RPMI7951 (cell line): ENCODE measurements at places on chromosomes 7 and 10.
A peak's percentile ranks its signal among the peaks of the same experiment; 100 is the strongest.

GRCh38 chr7:46515844-46516590, 594.9 kb upstream of the IGFBP3 start:
- peak; percentile 36 for DNase-seq

- peak; percentile 71 for DNase-seq
These were observed 7.5 kb downstream of the ASB4 start for GRCh38 chr7:95493247-95493646.

GRCh38 chr10:123726836-123727235, 60.7 kb downstream of the GPR26 start:
- no peak for DNase-seq

DNA sequence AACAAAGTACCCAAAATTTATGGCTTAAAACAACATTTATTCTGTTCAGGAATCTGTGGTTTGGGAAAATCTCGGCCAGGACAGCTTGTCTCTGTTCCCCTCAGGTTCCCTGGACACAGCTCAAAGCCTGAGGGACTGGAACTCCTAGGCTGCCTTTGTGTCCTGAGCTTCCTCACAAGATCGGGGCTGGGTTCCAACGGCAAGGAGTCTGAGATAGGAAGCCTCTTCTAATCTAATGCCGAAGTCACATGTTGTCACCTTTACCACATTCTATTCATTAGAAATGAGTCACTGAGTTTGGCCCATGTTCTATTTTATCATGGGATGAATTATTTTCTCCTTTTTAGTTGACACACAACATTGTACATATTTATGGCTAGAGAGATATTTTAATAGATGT, 80.5 kb downstream of the ANKRD26 start:
- peak; percentile 9 for DNase-seq

- DNase-seq = no peak
These were observed 47.8 kb downstream of the NOD1 start for GRCh38 chr7:30430777-30431176.

DNA sequence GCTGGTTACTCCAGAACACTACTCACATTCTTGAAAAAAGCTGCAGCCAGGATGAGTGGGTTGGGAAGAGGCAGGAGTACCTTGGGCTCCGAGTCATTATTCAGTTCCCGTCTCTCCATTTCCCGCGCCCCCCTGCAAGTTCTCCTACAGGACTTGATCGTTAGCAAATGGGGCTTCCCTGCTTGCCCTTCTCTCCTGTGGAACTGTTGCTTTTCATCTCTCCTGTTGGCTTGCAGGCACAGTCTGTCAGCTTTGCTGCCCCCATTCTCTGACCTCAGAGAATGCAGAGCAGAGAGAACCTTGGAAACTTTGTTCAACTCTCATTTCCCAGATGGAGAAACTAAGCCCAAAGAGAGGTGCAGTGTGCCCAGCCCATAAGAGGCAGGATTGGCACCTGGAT, 35.6 kb upstream of the LRRC4 start:
- no peak for DNase-seq

DNA sequence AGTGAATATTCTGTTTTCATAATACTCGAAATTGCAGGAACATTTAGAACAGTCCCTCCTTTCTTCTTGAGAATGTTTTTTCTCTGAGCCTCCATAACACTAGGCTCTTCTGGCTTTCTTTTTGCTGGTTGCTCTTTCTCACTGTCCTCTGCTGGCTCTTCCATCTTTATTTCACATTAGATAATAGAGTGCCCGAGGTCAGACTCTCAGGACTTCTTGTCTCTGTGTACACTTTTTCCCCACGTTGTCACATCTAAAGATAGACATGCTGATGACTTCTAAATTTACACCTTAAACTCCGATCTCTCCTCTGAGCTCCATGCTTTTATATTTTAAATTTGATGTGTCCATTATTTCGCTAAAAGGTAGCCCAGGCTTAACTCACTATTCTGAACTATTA, 15.4 kb upstream of the LRRN3 start:
- DNase-seq = no peak

- no peak for DNase-seq
These were observed 172.3 kb downstream of the RAPGEF5 start for GRCh38 chr7:22184549-22185199.

GRCh38 chr10:80498833-80499741, 38.6 kb upstream of the SH2D4B start:
- peak; percentile 99 for DNase-seq

- DNase-seq = no peak
These were observed 22.3 kb upstream of the CAMK1D start for GRCh38 chr10:12327074-12327473.

DNA sequence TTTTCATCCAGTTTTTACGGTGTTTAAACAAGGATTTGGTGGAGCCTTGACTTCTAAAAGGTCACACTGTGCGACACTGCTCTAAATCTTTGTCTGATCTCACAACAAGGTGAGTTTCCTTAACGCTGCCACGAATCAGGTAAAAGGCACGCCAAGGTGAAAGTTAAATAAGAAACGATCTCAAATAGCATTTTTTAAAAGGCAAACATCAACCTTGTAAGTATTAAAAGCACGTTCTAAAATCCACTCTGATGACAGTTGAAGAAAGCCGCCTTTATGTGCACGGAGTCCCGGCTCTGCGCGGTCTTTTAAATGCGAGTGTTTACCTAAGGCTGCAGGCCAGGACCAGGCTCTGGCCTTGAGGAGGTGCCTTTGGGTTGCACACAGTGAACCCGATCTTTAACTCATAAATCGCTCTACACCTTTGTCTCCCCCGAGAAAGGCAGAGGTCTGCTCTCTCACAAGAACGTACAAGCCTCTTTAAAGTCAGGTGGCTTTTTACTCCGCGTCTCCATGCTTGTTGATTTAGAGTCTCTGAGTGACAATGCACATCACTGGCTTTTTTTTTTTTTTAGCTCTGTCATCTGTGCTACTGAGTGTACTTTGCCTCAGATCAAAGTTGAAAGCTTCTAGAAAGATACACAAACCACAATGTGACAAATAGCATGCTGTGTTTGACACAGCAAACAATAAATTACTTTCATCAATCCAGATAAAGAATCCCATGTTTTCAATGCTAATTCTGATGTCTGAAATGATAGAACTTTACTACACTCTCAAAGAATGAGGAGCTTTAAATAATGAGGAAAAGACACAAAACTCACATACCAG, 25.9 kb upstream of the RNF32 start:
- DNase-seq = no peak

GRCh38 chr7:105096306-105096705, 82.3 kb downstream of the KMT2E start:
- no peak for DNase-seq

DNA sequence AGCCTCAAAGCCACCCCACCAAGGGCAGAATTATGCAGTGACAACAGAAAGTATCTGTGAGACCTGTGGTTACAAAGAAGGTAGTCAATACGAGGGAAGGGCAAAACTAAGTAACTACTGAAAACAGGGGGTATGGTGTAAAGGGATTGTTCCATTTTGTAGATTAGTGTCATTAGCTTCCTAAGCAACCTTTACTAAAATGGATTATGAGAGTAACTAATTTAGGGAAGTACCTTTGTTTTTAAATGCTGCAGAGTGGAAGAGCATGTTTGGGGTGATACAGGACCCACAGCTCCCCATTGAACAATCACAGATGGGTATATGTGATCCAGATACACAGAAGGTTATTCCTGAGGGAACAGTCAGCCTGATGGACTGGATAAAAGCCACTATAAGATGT, 51.3 kb upstream of the TAC1 start:
- DNase-seq = no peak

DNA sequence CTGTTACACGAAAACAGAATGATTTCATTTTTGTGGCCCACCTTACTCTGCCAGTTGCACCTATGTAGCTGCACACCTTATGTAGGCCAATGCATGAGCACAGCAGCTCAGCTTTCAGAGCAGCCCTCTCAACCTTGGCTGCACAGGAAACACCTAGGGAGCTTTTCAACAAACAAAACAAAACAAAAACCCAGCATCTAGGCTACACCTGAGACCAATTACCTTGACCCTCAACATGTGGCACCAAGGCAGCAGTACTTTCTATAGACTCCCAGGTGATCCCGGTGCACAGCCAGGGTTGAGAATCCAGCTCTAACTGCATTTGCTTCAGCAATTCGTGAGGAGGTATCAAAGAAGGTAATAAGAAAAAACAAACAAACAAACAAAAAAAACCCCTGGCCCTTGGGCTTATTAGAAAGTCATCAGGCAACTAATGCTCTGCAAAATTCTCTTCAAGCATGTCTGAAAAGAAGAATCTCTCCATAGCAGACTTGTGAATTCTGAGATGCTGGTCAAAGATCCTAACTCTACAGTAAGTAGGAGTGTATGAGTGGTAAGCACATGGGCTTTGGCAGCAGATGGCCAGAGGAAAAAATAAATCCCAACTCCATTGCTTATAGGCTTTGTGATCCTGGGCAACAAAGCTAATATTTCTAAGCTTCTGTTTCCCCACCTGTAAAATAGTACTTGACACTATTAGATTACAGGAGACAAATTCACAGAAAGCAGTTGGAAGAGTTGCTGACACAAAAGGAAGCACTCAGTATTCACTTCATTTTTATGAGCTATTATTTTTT, 113.4 kb upstream of the NOBOX start:
- DNase-seq = no peak

GRCh38 chr7:134355004-134355525, 38.3 kb upstream of the SLC35B4 start:
- no peak for DNase-seq

GRCh38 chr10:119495545-119495944, 47.0 kb downstream of the RGS10 start:
- no peak for DNase-seq

GRCh38 chr10:112361951-112362751, 11.8 kb upstream of the ACSL5 start:
- DNase-seq = peak; percentile 92

DNA sequence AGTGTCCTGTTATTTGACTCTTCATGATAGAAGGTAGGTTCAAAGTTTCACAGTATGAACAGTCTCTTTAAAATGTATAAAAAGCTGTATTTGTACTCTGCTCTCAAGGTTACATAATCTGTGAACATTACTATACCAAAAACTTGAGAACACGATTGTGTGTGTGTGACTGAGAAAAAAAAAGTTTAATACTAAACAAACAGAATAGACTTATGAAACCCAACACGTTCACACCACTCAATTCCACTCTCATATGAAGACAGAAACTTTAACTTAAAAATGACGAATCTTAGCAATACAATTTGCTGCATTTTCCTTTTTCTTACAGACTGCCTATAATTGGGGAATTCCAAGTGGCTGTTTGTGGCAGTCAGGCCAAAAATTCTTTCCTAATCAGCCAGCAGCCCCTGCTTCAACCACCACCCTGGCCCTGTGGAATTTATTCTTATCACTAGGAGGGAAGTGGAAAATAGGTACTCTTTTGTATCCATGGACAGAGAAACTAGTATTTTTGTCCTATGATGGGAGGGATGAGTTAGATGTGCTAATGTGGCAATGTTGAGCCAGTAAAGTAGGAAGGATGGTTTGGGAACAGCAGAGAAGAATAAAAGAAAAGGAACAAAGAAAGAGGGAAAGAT, 42.8 kb downstream of the MINDY3 start:
- no peak for DNase-seq

GRCh38 chr10:20133669-20134189, 317.5 kb downstream of the PLXDC2 start:
- DNase-seq = no peak

GRCh38 chr7:125184801-125185200, 255.2 kb upstream of the POT1 start:
- DNase-seq = no peak

DNA sequence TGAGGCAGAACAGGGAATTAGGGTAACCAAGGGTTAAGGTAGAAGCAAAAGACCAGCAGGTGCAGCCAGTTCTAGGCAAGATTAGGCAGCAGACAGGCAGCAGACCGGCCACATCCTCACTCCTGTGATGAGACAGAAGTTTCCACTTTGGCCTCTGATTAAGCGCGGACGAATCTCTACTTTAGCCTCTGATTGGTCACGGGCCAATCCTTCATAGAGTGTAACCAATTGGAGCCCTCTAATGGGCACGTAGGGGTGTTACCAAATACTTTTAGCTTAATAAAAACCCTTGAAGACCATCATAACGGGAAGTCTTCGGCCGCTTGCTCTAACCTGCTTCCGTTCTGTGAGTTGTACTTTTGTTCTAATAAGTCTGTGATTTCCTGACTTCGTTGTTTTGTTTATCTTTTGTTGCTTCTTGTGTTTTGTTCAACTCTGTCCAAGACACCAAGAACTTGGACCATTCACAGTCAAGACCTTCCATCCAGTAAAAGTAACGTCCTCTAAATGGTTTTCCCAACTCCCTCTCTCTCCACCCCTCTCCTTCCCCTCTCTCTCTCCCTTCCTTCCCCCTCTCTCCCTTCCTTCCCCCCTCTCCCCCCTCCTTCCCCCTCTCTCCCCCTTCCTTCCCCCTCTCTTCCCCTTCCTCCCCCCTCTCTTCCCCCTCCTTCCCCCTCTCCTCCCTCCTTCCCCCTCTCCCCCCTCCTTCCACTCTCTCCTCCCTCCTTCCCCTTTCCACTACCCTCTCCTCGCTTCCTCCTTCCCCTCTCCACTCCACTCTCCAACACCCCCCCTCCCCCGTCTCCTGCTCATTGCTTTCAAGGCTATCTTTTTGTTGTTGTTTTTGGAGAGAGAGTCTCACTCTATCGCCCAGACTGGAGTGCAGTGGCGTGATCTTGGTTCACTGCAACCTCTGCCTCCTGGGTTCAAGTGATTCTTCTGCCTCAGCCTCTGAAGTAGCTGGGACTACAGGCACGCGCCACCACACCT, 13.2 kb upstream of the MALSU1 start:
- no peak for DNase-seq

- peak; percentile 68 for DNase-seq
These were observed 22.6 kb downstream of the PNPLA8 start for GRCh38 chr7:108503112-108504026.

DNA sequence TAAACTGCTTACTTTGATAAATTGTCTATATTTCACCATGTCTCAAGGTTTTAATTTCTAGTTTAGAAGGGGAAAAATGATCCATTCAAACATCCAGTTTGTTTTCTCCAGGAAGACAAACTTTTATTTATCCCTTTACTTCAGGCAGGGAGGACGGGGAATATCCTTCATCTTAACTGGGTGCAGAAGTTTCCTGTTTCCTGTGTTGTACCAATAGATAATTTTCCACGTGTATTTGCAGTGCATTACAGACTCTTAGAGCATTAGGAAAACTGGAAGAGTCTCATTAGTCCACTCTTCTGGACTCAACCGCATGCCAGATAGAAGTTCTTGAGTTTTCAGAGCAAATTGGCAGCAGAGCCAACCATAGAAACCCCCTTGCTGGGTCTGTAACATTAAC, 39.4 kb upstream of the PIP4K2A start:
- DNase-seq = no peak

DNA sequence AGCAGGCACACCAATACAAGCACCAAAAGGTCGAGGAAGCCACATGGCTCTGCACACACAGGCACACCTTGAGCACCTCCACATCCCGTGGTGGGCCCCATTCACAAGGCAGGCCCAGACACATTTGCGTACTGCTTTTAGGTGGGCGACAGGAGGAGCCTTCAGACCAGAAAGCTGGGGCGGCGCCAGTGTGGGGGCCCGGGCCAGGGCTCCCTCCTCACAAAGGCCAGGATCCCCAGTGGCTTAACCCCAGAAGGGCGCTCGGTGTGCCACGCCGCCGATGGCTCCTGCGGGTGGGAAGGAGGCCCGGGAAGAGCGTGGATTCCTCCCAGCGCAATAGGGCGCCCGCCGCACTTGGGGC, 2.8 kb upstream of the SMARCD3 start:
- DNase-seq = no peak
